ENCODE measurements at places on chromosomes 1 and 21. TPM values are rescaled to one million over a fixed set of nuclear protein-coding genes. Genes with fewer than 3 reads are reported as not detected.

The DIRAS3 gene
- 0.42 TPM for total RNA-seq

The DYRK1A gene
- total RNA-seq, result 67.5 TPM

The MEX3A gene
- total RNA-seq, result 22.3 TPM

DNA sequence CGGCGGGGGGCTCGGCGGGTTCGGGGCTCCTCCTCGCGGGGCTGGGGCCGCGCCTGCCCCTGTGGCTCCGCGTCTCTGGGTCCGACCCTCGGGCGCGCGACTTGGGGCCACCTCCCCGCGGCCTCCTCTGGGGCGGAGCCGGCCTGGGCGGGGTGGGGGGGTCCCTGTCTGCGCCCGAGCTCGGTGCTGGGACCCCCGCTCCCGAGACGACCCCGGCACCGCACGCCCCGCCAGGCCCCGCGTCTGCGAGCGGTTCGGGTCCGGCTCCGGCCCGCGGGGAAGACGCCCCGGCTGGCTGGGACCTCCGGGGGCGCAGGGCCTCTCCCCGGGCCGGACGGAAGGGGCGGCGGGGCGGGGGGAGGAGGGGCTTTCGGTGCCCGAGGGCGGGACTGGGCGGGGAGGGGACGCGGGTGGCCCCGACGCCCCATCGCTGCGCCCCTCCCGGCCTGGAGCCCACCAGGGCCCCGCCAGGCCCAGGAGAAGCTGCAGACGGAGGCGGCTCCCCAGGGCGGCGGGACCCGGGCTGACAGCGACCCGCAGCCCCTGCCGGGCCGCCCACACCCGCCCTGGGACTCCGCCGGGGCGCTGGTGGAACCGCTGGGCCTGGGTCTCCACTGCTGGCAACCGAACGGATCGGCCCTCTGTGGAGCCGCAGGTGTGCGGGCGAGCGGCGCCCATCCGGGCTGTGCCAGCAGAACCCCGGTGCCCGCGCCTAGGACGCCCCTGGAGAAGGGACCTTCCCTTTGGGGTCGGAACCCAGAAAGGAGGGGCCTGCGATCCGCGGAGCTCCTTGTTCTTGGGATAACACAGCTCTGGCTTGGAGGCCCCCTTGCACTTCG, 610 bp downstream of the COL6A2 start:
- DNase-seq, result no peak

GRCh38 chr1:87760155-87760554, 431.5 kb downstream of the LMO4 start:
- no peak for DNase-seq

GRCh38 chr21:30240661-30241060, 24.8 kb upstream of the CLDN8 start:
- no peak for DNase-seq

GRCh38 chr21:45366931-45367401, 38.0 kb upstream of the COL18A1 start:
- DNase-seq, result peak; percentile 69
